ENCODE measurements at places on chromosomes 2 and 18.

GRCh38 chr2:232901736-232902578, 31.9 kb downstream of the SNORC start:
- no peak for DNase-seq

- DNase-seq, result no peak
Observed at GRCh38 chr2:444937-445884, 157.3 kb upstream of the ALKAL2 start.

- DNase-seq, result no peak
Observed at GRCh38 chr2:136021406-136021805, 36.0 kb upstream of the DARS1 start.

GRCh38 chr18:46488471-46489213, 168.4 kb downstream of the LOXHD1 start:
- no peak for DNase-seq

DNA sequence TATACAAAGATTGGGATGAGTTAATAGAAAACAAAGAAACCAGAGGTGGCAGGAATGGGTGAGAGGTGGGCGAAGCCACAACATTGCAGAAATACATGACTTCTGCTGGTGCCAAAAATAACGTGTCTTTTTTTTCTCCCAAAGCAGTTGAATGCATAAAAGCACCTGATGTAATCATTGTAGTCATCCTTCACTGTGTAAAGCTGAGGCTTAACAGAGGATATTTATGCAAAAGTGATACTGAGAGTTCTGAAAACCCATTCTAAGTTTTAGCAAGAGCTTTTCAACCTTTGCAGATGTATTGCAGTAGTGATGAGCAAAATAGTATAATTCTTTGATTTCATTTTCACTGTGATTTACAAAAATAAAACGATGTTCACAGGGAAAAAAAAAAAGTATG, 173.0 kb downstream of the PTGR3 start:
- DNase-seq, result no peak

DNA sequence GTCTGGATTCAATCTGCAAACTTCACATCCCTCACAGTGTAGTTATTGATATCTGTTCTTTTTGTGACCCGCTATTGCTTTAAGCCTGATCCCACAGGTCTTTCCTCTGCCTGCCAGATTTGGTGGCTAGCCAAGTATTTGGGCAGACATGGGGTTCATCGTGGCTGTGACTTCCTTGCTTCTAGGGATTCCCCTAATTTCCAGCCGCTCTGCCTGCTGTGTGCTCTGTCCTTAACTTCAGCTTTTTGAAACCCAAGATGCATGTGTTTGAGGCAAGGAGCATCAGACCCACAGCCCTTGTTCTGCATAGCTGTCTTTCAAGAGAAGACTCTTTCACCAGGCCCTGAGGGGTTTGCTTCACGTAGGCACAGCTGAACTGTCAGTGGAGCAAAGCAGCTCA, 54.2 kb downstream of the NCAPH start:
- DNase-seq, result no peak

DNA sequence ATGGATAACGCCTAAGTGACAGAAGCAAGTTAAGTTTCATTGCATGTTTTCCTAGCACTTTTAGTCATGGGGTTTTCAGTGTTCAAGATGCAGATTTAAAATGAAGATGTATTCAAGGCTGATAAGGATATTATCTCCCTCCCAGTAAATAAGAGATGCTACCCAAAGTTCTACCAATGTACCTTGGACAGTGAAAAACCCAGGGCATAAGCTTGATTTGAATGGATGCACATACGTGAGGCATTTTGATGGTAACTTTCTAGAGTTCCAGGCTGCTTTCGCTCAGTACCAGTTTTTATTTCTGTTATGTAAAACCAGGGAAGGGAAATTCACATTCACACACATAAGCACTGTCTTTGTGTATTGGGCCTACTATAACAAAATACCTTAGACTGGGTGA, 90.3 kb downstream of the STK39 start:
- no peak for DNase-seq

DNA sequence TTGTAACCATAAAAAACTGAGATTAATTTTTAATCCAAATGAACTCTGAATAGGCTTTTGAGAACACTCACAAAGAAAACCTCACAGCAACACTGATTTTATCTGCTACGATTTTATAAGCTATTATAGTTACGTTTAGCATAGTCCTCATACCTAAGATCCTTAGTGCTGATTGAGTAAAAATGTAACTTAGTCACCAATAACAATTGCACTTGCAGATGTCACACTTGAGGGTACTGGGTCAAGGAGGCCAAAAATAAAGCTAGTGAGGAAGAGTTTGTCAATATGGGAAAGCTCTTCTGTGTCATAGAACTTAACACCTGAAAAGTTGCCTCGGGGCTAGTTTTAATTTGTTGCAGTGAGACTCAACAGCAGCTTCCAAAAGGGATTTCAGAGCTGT, 706.5 kb upstream of the FAM98A start:
- no peak for DNase-seq

DNA sequence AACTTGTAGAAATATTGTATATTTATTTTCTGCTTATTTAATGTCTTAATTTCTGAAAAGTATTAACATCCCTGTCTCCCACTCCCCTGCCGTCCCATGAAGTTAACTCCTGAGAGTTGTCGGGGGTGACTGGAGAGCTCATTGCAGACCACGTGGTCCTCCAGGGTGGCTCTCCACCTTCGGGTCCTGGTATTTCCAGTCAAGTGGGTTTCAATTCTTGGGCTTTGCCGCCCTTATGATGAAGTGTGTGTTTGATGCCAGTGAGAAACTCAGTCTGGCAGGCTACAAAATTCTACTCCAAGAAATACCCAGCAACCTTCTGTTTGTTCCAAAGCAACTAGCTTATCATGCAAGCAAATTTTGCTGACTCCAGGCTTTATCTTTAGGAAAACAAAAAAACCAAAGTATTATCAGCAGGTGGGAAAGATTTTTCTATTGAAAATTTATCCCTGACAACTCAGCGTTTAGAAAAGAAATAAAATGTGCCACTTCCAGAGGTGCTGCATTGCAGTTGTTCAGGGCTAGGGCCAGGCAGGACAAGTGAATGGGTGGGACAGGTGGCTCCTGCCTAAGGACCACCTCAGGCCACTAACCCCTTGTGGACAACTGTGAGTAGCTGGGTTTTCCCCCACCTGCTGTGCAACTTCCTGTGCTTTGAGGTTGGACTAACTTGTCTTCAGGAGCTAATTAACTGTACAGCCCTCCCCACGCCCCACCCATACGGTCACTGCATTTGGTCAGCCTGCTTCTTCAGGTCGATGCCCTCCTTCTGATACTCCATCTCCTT, 46.6 kb downstream of the BCL2L11 start:
- no peak for DNase-seq

DNA sequence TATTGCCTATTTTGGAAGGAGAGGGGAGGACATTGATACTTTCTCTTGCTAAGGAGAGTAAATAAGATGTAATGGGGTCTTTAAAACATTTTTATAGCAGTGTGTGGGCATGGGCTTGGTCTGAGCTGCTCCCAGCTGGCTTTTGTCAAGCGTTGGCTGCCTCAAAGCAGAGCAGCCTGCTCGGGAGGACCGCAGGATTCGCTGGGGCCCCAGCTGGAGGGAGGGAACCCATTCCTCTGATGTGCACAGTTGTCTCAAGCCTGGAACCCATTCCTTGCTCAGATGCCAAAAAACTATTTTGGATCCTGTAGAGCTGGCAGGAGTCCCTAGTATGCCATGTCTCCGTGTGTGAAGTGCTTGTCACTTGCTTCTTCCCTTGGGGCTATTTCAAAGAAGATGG, 59.4 kb upstream of the RMDN2 start:
- no peak for DNase-seq

GRCh38 chr2:73889206-73889605, 3.6 kb upstream of the ACTG2 start:
- no peak for DNase-seq

DNA sequence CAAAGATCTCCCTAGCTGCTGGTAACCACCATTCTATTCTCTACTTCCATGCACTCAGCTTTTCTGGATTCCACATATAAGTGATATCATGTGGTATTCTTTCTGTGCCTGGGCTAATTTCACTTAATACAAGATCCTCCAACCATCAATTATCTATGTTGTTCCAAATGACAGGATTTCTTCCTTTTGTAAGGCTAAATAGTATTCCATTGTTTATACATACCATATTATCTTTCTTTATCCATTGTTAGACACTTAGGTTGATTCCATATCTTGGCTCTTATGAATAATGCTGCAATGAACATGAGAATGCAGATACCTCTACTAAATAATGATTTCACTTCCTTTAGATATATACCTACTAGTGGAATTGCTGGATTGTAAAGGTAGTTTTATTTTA, 66.2 kb downstream of the ROCK2 start:
- DNase-seq, result no peak

DNA sequence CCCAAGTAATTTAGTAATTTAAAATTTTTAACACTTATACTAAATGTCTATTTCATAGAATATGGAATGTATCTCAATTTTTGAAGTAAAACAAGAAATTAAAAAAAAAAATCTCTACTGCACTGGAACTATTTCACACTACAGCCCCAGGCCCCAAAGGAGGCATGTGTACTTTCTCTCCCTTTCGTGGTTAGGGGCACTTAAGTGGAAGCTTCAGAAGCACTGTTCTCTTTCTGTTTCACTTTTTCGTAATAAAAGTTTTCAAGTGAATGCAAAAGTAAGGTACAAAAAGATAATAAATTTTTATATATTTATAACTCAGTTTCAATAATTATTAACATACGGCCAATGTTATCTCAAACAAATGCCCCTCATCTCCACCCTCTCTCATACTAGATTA, 123.8 kb upstream of the STON1 start:
- no peak for DNase-seq

Data from cerebellar nuclear complex (tissue), 1 donor.